Activated naive CD8-positive, alpha-beta T cell treated with anti-CD3 and anti-CD28 coated beads, Interleukin-2, amount 10 ng/mL, durations not matched to agents 7 days and 5 days (primary cell): ENCODE measurements at places on chromosomes 3 and 15. TPM values are rescaled to one million over a fixed set of nuclear protein-coding genes. Genes with fewer than 3 reads are reported as not detected.
A peak's percentile ranks its signal among the peaks of the same experiment; 100 is the strongest.

DNA sequence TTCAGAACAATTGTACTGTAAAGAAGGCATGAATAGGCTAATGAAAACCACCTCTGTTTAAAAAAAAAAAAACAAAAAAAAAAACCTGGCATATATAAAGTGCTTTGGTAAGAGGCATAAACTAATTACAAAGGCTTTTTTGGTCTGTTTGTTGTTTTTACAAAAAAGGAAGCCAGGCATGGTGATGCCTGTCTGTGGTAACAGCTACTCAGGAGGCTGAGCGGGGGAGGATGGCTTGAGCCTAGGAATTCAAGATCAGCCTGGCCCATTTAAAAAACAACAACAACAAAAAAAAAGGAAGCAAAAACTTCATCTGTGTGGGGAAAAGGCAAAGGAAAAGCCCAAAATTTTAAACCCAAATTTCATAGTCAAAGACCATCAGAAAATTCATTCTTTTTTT, 47.0 kb downstream of the OSBPL10 start:
- H3K4me3 ChIP-seq, result no peak overlapping the region
- no peak overlapping the region for H3K27ac ChIP-seq
- H3K4me1 ChIP-seq, result peaks cover 4% of the 10 kb centered on the region
- no peak for DNase-seq
- H3K27me3 ChIP-seq, result no peaks in the 10 kb centered on the region

DNA sequence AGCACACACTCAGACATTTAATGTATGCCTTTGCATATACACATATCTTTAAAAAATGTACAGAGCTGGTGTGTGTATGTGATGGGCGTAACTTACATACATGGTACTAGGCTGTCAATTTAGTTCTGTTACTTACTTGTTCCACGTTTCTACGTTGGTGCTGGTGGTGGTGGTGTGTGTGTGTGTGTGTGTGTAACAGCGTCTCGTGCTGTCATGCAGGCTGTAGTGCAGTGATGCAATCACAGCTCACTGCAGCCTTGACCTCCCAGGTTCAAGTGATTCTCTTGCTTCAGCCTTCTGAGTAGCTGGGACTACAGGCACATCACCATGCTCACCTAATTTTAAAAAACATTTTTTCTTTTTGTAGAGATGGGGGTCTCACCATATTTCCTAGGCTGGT, 64.2 kb downstream of the ISG20 start:
- peaks cover 11% of the 10 kb centered on the region for H3K4me1 ChIP-seq
- DNase-seq, result no peak
- no peak overlapping the region for H3K27ac ChIP-seq
- H3K27me3 ChIP-seq, result peaks cover 46% of the 10 kb centered on the region
- H3K4me3 ChIP-seq, result no peak overlapping the region
- no peaks in the 10 kb centered on the region for H3K36me3 ChIP-seq

The FAM81A gene
- total RNA-seq, result 2.2 TPM

The CIDEC gene
- not detected for total RNA-seq

DNA sequence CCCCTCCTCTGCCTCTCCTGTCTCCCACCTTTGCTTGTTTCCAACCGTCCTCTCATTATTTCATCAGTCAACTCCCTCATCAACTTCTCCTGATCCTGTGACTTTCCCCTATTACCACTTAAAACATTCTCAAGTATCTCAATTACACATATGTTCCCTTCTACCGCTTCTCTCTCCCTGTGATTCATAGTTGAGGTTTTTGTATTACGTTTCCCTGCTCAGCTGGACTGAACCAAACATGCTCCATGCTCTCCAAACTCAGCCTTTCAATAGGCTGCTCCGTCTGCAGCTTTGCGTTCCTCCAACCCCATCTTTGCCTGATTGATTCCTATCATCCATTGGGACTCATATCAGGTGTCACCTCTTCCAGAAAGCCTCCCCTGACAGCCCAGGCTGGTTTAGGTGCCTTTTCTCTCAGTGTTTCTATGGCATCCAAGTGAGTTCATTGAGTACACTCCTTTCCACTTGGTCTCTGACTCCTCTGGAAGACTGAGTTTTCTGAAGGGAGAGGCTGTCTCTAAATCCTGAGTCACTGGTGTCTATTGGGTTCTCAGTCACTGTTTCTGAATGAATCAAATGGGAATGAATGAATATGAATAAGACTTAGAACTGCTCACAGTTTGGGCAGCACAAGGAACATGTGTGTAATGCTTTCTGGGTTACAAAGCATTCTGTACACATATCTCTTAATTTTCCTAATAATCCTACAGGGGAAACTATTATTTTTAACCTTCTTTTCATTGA, 56.4 kb downstream of the PLD1 start:
- DNase-seq, result no peak
- no peaks in the 10 kb centered on the region for H3K4me1 ChIP-seq
- no peak overlapping the region for H3K4me3 ChIP-seq
- no peaks in the 10 kb centered on the region for H3K36me3 ChIP-seq

The CFAP91 gene
- total RNA-seq, result 0.11 TPM

DNA sequence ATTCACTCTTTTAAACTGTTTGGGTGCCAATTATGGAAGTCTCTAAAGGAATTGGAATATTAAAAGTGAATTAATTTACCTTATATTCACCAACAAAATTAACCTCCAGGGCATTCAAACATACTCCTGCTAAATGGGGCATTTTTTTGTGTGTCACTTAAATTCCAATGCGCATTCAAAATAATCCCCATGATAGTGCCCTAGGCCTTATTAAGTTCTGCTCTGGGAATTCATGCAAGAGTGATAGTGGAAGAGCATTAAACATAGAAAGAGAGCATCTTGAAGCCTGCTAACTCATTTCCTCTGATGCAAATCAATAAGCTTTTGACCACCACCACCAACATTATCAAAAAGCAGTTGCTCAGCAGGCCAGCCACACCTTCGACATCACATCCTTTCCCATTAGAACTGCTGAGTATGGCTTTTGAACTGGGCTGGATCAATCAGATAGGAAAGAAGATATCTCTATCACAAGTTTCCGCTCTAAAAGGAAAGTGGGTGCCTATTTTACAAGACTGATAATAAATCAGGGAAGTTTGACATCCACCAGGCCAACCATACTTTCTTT, 156.7 kb downstream of the TMCO5A start:
- no peak overlapping the region for H3K4me3 ChIP-seq
- no peak overlapping the region for H3K27ac ChIP-seq
- peaks cover 24% of the 10 kb centered on the region for H3K27me3 ChIP-seq
- peaks cover under 1% of the 10 kb centered on the region for H3K4me1 ChIP-seq
- DNase-seq, result no peak

- peaks cover 20% of the 10 kb centered on the region for H3K4me1 ChIP-seq
- H3K27me3 ChIP-seq, result peaks cover 7% of the 10 kb centered on the region
- H3K4me3 ChIP-seq, result no peak overlapping the region
- H3K27ac ChIP-seq, result peak overlapping the region; percentile 13
- H3K36me3 ChIP-seq, result peaks cover 4% of the 10 kb centered on the region
These were observed 11.4 kb downstream of the NEK10 start for GRCh38 chr3:27357665-27358258.

DNA sequence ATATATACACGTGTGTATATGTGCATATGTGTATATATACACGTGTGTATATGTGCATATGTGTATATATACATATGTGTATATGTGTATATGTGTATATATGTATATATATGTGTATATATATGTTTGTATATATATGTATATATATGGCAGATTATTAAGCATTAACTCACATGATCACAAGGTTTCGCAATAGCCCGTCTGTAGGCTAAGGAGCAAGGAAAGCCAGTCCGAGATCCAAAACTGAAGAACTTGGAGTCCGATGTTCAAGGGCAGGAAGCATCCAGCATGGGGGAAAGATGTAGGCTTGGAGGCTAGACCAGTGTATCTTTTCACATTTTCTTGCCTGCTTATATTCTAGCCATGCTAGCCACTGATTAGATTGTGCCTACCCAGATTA, 23.7 kb downstream of the NAALADL2 start:
- no peaks in the 10 kb centered on the region for H3K36me3 ChIP-seq
- H3K4me3 ChIP-seq, result no peak overlapping the region
- DNase-seq, result no peak
- H3K27ac ChIP-seq, result no peak overlapping the region
- H3K27me3 ChIP-seq, result no peaks in the 10 kb centered on the region

The SERPINI2 gene
- not detected for total RNA-seq
